HEK293T (cell line): ENCODE measurements at places on chromosomes 1 and 21.

- no peak for DNase-seq
These were observed 23.7 kb upstream of the DAB1 start for GRCh38 chr1:57447551-57447950.

- DNase-seq: no peak
These were observed 150.7 kb upstream of the ZNF644 start for GRCh38 chr1:91172541-91172940.

DNA sequence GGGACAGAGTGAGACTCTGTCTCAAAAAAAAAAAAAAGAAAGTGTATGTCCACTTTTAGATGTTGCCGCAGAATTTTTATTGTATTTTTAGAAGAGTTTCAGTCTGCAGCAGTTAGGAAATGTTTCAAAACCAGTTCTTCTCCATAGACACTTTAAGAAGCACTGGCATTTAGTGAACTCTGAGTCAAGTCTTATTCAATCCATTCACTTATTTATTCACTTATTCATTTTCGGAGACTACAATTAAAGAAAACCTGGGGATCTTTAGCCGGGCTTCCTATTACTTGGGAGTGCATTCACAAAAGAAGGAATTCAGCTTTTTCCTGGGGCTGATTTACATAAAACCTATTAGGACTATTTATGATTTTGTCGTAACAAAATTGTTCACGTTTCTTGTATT is 12.3 kb downstream of the RCAN3 start:
- no peak for DNase-seq

DNA sequence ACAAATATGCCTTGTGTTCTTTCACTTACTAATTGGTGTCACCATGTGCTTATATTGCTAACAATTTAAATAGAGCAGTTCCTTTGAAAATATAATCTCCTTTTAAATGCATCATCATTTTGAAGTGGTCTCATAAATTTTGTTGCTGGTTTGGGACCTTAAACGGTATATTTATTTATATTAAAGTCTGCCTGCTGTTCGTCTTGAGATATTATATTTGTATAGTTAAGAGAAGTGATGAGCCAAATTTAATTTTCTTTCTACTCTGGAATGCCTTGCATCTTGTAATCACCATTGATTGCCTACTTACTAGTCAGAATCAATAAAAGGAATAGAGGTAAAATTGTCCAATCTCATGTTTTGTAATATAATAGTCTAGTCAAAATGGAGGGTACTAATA is 91.6 kb downstream of the NTNG1 start:
- DNase-seq: no peak

DNA sequence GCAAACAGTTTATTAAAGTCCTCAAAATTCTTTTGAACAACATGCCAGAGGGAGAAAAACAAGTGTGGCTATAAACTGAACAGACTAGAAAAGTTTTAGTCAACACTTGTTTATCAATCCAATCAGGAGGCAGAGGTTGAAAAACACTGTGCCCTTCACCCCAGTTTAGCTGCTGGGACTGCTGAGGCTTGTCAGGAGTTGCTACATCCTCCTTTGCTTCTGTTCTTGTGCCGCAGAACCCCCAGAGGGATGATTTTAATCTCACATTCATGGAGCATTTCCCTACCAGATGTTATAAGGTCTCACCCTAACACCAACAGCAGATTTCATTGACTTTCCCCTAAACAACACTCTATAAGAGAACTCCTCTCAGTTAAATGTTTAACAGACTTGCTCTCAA is 321.2 kb downstream of the VAV3 start:
- DNase-seq: no peak

GRCh38 chr1:28144203-28145135 is 32.0 kb downstream of the PTAFR start:
- no peak for DNase-seq

DNA sequence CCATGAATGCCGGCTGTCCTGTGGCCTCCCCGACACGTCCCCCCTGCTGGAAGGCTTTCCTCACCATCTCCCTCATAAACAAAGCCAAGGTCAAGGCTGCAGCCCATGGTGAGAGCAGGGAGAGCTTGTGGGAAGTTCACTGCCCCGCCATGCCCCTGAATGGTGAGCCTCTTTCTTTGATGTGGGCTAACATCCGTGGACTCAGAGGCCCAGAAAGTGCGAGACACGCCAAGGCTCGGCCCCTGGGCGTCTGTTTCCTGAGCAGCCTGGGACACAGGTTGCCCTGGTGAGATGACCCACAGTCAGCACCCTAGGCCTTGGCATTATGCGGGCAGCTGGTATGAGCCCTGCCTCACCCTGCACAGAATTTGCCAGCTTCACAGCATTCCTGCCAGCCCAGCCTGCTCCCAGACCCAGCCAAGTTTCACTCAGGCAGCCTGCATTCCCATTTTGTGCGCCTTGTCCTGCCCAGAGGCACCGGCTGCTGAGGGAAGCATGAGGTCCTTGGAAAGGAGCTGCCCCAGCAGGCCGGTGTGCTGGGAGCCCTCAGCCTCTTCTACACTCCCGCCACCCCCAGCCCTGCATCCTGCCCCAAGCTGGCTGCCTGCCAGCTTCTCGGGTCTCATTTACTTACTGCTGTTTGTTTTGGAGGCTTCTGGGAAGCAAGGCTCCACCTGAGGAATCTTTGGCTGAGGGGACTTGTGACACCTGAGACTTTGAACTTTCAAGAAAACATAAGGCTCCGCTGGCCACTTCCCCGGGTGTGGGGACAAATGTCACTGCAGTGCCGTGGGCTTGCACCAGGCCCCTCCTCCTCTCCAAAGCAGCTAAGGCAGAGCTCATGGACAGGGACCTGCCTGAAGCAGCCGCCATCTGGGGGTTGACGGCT is 31.9 kb downstream of the NEK2 start:
- DNase-seq: peak; percentile 51

DNA sequence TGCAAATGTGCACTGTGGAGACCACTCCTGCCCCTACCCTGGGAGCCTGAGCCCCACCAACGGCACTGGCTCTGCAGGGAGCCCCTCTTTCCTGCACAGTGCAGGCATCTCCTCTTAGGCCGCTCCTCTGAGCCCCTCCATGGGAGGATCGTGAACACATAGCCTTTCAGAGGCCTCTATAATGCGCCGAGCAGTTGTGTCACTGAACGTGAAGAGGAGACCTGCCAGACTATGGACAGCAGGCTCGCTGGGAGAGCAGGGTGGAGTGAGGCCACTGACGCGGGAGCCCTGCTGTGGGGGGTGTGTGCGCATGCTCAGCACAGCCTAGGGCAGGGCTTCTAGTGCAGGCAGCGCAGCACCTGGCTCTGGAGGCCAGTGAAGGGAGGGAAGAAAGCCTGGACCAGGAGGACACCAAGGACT is 151.3 kb upstream of the COL6A1 start:
- DNase-seq: no peak

DNA sequence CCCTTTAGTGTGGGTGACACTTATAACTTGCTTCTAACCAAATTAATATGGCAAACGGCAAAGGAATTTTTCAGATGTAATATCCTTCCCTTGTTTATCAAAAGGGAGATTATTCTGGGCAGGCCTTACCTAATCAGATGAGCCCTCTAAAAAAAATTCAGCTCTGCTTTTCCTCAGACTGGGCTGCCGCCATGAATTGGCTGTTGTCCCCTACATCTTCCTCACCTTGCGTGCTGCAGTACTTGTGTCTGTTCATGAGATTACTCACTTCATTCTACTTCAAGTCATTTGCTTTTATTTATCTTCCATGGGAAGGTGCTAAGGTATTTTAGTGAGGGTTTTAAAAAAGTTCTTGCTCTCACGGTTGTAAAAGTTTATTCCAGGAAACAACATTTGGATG is 705.5 kb downstream of the KCNT2 start:
- no peak for DNase-seq

- peak; percentile 44 for DNase-seq
These were observed 991 bp downstream of the SELENBP1 start for GRCh38 chr1:151371370-151372057.

- no peak for DNase-seq
These were observed 13.4 kb downstream of the LAPTM5 start for GRCh38 chr1:30744060-30744756.

DNA sequence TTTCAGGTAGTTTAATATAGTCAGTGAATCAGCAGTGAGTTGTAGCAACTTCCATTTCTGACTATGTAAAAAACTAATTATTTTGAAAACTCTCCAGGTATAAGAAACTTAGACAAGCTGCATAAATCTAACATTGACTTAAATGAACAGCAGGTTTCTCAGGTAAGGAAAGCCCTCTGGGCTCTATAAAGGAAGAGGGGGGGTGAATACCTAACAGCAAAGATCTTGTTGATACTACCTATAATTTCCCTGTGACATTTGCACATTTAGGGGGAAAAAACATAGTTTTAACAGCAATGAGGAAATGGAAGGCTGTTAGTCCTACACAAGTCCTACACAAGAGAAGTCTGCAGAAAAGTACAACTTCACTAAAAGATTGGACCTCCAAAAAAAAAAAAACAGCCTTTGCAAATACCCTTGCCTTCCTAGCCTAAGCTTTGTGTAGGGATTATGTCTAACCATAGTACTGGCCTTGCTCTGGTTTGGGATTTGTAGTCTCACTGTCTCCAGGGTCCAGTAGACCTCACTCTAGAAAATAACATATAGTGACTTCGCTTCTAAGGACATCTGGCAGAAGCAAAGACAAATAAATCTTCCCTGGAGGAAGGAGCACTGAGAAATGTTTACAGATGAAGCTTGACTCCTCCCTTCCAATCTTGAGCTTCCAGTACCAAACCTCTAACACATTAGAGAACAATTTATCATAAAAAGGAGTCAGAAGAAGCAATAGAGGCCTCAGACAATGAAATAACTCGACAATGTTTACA is 459.8 kb downstream of the DSCAM start:
- no peak for DNase-seq

DNA sequence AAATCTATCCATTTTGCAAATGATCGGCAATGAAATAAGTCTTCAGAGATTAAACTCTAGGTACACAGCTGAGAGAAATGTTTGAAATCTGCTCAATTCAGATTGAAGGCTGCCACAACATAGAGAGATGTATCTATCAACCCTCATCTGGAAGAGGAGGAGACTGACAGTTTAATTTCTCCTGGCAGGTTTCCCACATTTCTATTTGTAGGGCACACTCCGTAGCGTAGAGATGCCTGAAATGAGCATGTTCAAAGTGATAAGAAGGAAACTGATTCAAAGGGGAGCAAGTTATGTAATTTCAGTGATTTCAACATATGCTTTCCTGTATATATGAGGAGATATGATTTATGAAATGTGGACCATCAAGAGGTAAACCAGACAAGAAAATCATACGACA is 44.1 kb downstream of the NIBAN1 start:
- DNase-seq: no peak

DNA sequence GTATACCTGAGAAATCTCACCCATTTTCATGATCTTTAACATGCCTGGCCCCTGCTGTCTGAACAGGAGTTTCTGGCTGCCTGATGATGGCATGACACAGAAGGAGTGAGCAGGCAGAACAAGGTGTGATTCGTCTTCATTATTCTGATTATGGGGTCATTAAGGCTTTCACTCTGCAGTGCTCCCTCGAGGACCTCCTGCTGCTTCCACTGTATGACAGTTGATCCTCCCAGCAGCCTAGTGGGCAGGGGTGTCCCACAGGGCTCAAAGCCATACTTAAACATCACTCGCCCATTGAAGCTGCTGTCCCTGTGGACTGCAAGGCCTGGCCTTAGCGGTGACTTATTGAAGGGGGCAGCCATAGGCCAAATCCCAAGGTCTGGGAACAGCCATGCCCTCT is 12.7 kb upstream of the PARS2 start:
- no peak for DNase-seq

GRCh38 chr21:46284077-46284644 is 1.2 kb downstream of the MCM3AP start:
- DNase-seq: no peak

DNA sequence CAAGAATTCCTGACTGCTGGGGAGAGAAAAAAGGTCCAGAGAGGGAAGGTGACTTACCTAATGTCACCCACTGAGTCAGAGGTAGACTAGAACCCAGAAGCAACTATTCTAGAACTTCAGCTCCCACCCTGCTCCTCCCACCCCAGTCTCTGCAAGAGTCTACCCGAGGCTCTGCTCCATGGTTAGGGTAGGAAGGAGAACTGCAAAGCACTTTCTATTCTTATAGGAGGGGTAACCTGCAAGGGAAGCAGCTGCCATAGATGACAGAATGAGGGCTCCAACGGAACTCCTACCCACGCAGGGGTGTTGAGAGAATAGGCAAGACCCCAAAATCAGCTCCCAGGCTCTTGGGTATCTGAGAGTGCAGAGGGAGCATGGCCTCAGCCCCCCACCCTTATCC is 4.3 kb downstream of the SLC9A1 start:
- DNase-seq: no peak

DNA sequence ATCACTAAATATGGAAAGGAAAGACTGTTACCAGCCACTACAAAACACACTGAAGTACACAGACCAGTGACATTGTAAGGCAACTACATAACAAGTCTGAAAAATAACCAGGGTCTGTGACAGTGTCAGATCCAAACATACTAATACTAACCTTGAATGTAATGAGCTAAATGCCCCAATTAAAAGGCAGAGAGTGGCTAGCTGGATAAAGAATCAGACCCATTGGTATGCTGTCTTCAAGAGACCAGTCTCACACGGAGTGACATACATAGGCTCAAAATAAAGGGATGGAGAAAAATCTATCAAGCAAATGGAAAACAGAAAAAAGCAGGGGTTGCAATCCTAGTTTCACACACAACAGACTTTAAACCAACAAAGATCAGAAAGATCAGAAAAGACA is 100.1 kb downstream of the MAGI3 start:
- no peak for DNase-seq

DNA sequence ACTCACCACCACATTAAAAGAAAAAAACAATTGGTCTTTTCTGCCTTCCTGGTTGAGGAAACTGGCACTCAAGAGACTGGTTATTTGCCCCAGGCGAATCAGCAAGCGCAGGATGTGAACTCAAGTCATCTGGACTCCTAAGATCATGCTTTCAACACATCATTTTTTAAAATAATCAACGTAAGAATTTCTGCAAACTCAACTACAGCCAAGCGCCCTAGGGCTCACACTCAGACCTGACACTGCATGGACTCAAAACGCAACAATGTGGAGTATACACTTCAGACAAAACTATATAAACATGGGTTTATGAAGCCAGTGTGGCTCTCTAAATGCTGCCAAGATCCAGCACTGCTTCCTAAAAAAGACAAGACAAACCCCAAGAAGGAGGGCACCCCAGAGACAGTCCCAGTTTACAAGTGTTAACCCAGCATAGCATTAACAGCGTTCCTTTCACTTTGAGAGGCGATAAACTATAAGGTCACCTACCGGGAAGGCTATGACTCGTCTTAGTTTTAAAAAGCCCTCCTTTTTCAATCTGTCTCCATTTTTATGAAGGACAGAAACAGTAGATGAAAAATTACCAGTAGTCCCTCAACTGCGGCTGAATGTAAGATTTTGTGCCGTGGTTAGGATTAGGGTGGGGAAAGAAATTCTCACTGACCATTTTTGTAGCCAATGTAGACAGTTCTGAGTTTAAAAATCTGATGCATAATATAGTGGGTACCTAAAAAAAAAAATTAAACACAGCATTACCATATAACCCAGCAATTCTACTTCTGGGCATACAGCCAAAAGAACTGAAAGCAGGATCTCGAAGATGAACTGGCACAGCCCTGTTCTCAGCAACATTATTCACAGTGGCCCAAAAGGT is 54.8 kb downstream of the SIPA1L2 start:
- no peak for DNase-seq
